ENCODE measurements at places on chromosomes 5 and 9. TPM values are rescaled to one million over a fixed set of nuclear protein-coding genes. Genes with fewer than 3 reads are reported as not detected.

The NOTCH1 gene
- 24.9 TPM for total RNA-seq

The ARHGEF28 gene
- not detected for total RNA-seq

The PTGDS gene
- total RNA-seq = not detected

The SETD9 gene
- total RNA-seq = 6.2 TPM

The NMUR2 gene
- total RNA-seq = not detected

The PRXL2C gene
- total RNA-seq = 12.6 TPM

The IFNE gene
- not detected for total RNA-seq

DNA sequence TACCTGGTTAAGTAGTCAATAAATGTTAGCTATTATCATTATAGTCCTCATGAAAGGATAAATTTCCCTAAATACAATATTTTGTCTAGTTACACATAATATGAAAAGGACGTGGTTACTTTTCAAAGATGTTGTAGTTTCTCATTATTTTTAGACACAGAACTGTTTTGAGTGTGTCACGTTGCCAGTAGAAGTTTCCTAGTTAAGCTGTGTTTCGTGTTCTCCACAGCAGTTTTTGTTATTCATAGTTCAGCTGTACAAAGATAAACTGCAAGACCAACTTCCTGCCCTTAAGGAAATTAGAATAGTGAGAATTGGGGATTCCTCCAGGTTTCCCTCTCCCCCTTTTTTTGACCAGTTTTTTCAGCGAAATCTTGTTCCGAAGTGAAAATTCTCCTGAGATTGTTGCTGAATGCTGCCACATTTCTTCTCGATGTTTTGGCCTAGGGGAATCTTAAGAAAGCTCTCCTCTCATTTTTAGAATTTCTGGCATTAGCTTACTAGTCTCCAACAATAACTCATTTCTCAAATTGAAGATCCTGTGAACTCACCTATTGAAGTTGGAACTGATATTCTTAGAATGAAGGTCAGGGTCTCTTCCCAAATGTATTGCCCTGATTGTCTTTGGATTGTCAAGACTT, 176.1 kb downstream of the PAM start:
- no peak overlapping the region for H3K27ac ChIP-seq
- H3K4me1 ChIP-seq = no peaks in the 10 kb centered on the region
- no peaks in the 10 kb centered on the region for H3K36me3 ChIP-seq

DNA sequence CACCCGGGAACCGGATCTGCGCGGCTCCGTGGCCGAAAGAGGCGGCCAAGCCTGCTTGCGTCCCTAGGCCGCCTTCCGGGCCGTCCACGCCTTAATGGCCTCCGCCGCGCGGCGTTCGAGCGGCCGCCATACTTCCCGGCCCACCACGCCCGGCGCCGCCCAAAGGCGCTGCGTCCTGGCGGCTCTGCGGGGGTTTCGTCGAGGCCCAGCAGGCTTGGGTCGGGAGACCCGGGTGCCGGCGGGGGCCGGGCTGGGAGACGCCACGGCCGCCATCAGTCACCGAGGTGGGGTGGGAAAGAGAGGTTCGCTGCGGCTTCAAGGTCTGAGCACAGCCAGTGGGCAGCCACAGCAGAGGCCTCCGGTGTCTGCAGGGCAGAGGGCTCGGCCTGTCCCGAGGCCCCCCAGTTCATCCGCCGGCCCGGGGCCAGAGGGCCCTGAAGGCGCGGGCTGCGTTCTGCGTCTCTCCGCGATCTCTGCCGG, 545.8 kb upstream of the CDH10 start:
- DNase-seq = no peak
- H3K4me1 ChIP-seq = no peaks in the 10 kb centered on the region
- H3K27me3 ChIP-seq = no peaks in the 10 kb centered on the region
- H3K27ac ChIP-seq = no peak overlapping the region

- no peaks in the 10 kb centered on the region for H3K36me3 ChIP-seq
- H3K4me1 ChIP-seq = no peaks in the 10 kb centered on the region
- H3K27ac ChIP-seq = no peak overlapping the region
- DNase-seq = no peak
- H3K27me3 ChIP-seq = no peaks in the 10 kb centered on the region
These were observed 57.6 kb downstream of the KIF24 start for GRCh38 chr9:34271265-34272006.

GRCh38 chr9:130465383-130466096, 20.8 kb downstream of the ASS1 start:
- H3K36me3 ChIP-seq = no peaks in the 10 kb centered on the region
- DNase-seq = no peak
- H3K4me1 ChIP-seq = no peaks in the 10 kb centered on the region
- no peak overlapping the region for H3K27ac ChIP-seq

GRCh38 chr5:59187857-59188256, 605.0 kb downstream of the RAB3C start:
- no peak for DNase-seq
- H3K4me3 ChIP-seq = no peak overlapping the region
- H3K4me1 ChIP-seq = peaks cover 6% of the 10 kb centered on the region
- H3K27ac ChIP-seq = no peak overlapping the region
- peaks cover 3% of the 10 kb centered on the region for H3K27me3 ChIP-seq

DNA sequence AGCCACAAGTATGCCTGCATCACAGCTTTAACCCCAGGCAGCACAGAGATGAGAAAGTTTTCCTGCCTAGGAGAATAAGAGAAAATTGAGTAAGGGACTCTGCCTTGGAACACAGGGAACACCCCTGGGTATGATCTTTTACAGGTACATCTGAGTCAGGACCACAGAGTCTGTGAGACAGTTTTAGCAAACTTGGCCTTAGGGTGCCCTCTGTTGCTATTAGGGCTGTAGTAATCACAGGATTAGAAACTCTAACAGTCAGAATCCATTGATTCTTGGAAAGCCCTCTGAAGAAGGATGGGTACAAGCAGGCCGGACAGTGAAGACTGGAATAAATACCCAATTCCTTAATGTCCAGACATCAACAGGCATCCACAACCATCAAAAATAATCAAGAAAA, 989.5 kb upstream of the CDH9 start:
- H3K27me3 ChIP-seq = no peaks in the 10 kb centered on the region
- no peak for DNase-seq
- H3K27ac ChIP-seq = no peak overlapping the region
- H3K4me1 ChIP-seq = no peaks in the 10 kb centered on the region

DNA sequence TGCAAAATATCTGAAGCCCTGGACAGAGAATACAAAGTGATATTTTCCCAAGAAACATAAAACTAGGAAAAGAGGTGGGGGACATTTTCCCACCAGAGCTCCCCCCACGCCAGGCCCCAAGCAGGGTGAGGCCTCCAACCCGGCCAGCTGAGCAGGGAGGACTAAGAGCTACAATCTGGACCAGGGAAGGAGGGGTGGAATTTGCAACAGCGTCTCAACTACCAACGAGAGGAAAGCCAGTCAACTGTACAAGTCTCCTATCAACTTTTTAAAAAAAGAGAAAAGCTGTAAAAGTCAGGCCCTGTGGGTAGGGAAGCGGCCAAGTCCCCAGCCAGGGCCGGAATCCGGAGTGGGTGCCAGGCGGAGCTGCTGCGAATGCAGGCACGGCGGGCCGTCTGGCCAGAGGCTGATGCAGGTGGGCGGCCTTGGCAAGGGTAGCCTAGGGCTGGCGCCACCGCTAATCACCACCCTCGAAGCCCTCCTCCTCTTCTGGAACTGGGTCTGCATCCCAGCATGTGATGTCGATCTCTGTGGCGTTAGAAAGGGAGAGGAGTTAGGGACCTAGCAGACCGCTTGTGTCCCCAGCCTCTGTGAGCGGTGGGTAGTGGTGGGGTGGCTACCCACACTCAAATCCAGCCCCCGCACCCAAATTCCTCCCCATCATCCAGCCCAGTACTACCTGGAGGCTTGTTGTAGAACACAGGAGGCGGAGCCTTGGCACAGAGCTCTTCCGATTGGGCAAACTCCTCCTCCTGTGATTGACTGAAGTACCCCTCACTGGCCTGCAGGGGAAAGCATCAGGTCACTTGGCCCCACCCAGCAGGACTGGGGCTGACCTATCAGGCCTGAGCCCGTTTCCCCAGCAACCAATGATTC, 10.6 kb downstream of the PRR7 start:
- no peak for DNase-seq
- H3K27me3 ChIP-seq = no peaks in the 10 kb centered on the region
- H3K36me3 ChIP-seq = no peaks in the 10 kb centered on the region
- peaks cover 26% of the 10 kb centered on the region for H3K4me1 ChIP-seq
- peak overlapping the region; percentile 38 for H3K4me3 ChIP-seq
- no peak overlapping the region for H3K27ac ChIP-seq

GRCh38 chr5:61631438-61631941, 299.4 kb downstream of the ZSWIM6 start:
- DNase-seq = no peak
- H3K4me1 ChIP-seq = peaks cover 10% of the 10 kb centered on the region
- no peak overlapping the region for H3K4me3 ChIP-seq

DNA sequence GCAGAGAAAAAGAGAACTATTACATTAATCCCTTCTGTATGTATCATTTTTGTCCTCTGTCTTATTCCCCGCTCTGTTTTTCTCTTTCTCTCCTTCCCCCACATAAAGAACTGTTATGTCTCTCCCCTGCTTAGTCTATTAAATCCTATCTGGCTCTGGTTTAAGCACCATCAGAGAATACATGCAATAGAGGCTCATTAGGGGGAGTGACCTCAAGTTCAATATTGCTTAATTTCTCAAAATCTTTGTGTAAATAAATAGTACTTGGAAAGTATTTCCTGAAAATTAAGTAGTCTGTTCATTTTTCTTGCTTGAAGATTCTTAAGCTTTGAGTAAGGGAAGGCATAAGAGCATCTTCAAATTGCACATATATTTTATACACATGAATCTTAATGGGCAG, 41.2 kb upstream of the FAM174A start:
- no peak overlapping the region for H3K27ac ChIP-seq
- H3K4me3 ChIP-seq = no peak overlapping the region
- DNase-seq = no peak
- H3K36me3 ChIP-seq = no peaks in the 10 kb centered on the region
- no peaks in the 10 kb centered on the region for H3K27me3 ChIP-seq

- no peak overlapping the region for H3K27ac ChIP-seq
- DNase-seq = no peak
- no peaks in the 10 kb centered on the region for H3K27me3 ChIP-seq
- peaks cover 1% of the 10 kb centered on the region for H3K4me1 ChIP-seq
- no peak overlapping the region for H3K4me3 ChIP-seq
- H3K36me3 ChIP-seq = peaks cover 16% of the 10 kb centered on the region
These were observed 84.3 kb downstream of the MED27 start for GRCh38 chr9:131995382-131995781.

DNA sequence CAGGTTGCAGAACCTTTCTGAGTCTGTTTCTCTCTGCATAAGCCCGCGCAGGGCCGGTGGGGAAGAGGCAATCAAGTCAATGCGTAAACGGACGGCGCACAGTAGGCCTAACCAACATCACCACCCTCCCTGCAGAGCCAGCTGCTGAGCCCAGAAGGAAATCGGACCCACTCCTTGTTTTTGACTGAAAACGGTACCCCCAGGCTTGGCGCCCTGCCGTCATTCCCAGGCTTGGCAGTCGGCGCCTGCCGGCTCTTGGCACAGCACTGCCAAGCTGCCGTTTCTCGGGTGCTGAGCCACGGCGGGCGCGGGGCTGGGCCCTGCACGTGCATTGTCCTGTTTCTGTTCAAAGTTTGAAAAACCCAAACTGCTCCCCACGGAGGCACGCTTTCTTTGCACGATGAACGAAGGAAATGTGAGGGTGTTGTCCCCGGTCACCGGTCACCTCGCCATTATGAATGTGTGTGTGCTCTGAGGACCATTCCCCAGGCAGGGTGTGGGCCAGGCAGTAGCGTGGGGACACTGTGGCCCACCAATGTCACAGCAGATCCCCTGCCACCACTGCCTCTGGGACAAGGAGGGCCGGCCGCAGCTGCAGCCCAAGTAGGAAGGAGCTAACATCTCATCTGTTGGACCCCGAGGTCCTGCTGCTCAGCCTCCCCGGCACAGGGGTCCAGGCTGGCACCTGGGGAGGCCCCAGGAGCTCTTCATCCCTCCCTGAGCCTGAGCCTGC, 20.1 kb downstream of the FIBCD1 start:
- H3K27ac ChIP-seq = no peak overlapping the region
- H3K27me3 ChIP-seq = peaks cover 20% of the 10 kb centered on the region
- no peak for DNase-seq
- H3K4me3 ChIP-seq = no peak overlapping the region
- H3K36me3 ChIP-seq = no peaks in the 10 kb centered on the region
- no peaks in the 10 kb centered on the region for H3K4me1 ChIP-seq

DNA sequence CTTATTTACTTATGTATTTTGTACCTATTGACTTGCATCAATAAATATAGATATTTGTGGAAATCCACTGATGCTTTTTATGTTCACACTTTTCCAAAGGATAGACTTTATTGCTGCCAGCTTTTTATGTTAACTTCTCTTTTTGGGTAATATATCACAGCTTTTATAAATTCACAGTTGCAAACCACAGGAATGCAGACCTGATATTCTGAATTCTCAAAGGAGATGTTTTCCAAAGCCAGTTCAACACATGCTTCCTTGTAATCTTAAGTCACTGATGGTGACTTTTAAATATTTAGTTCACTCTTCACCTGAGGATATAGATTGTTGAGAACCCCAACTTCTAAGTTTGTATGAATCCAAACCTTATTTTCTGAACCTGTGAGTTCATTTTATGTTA, 223.4 kb upstream of the PRR16 start:
- H3K4me1 ChIP-seq = peaks cover 12% of the 10 kb centered on the region
- no peaks in the 10 kb centered on the region for H3K36me3 ChIP-seq
- no peaks in the 10 kb centered on the region for H3K27me3 ChIP-seq
- no peak overlapping the region for H3K27ac ChIP-seq

- peaks cover 2% of the 10 kb centered on the region for H3K36me3 ChIP-seq
- H3K4me3 ChIP-seq = peak overlapping the region; percentile 44
- H3K27ac ChIP-seq = no peak overlapping the region
- no peak for DNase-seq
These were observed 5.5 kb downstream of the MYORG start for GRCh38 chr9:34370970-34371880.

DNA sequence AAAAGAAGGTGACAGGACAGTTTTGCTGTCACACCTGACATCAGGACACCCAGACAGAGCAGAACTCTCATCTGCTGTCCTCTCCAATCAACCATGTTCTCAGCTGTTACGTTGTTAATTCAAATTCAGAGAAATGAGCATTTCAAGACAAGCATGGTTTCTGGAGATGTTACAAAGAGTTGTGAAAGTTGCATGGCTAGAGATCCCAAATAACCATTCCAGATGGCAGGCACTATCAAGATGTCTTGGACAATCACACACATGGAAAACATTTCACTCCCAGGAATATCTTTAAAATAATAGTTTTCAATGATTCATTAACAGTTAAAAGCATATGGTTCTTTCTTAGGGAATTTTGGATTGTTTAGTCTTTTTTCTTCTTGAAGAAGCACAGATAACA, 533.1 kb downstream of the AGTPBP1 start:
- no peaks in the 10 kb centered on the region for H3K27me3 ChIP-seq
- no peak overlapping the region for H3K27ac ChIP-seq
- H3K4me1 ChIP-seq = no peaks in the 10 kb centered on the region
- H3K4me3 ChIP-seq = no peak overlapping the region
- DNase-seq = no peak

GRCh38 chr9:122106576-122106975, 13.5 kb upstream of the TTLL11 start:
- H3K4me1 ChIP-seq = no peaks in the 10 kb centered on the region
- no peaks in the 10 kb centered on the region for H3K36me3 ChIP-seq
- H3K27me3 ChIP-seq = peaks cover 2% of the 10 kb centered on the region
- H3K27ac ChIP-seq = no peak overlapping the region

GRCh38 chr5:172278356-172278755, 5.2 kb downstream of the UBTD2 start:
- DNase-seq = no peak
- peaks cover 15% of the 10 kb centered on the region for H3K36me3 ChIP-seq
- H3K4me1 ChIP-seq = peaks cover 43% of the 10 kb centered on the region
- H3K27ac ChIP-seq = no peak overlapping the region

GRCh38 chr5:137283801-137284200, 215.3 kb downstream of the SPOCK1 start:
- no peaks in the 10 kb centered on the region for H3K4me1 ChIP-seq
- peaks cover 8% of the 10 kb centered on the region for H3K27me3 ChIP-seq
- H3K27ac ChIP-seq = no peak overlapping the region
- H3K4me3 ChIP-seq = no peak overlapping the region
- DNase-seq = no peak
